T1000 (cell line): ENCODE measurements at places on chromosomes 12 and 14.

DNA sequence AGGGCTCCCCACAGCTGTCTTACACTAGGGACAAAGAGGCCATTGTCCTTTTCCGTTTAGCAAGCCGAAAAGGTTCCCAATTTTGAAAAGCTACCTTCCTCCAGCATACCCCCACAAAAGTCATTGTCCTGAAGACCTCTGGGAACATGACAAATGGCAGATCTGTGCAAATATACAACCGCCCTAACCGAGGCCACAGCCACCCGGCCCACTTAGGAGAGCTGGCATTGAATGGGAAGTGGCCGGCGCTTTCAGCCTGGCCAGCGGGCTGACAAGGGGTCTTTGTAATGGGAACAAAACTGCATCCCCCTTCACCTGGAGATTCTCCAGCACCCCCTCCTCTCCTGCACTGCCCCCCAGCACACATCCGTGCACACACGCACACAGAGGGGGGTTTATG, 48.1 kb upstream of the VASH1 start:
- no peak for DNase-seq

DNA sequence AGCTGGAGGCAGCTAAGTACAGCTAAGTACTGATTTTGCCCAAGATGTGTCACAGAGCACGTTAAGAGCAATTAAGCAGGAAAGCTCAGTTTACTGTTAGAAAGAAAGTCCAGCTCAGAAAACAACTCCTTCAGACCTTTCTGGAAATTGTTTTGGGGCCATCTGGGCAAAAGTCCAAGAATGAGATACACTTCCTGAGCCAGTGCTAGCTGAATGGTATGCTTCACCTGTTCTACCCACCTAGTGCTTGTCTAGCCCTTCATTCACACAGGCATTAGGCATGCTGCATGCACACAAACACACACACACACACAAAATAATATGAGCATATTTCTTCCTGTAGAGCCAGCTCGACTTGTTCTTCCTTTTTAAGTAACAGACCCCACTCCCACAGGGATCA, 6.6 kb upstream of the IKZF4 start:
- no peak for DNase-seq

- DNase-seq, result no peak
Observed at GRCh38 chr12:34402899-34403705, 380.8 kb downstream of the ALG10 start.

DNA sequence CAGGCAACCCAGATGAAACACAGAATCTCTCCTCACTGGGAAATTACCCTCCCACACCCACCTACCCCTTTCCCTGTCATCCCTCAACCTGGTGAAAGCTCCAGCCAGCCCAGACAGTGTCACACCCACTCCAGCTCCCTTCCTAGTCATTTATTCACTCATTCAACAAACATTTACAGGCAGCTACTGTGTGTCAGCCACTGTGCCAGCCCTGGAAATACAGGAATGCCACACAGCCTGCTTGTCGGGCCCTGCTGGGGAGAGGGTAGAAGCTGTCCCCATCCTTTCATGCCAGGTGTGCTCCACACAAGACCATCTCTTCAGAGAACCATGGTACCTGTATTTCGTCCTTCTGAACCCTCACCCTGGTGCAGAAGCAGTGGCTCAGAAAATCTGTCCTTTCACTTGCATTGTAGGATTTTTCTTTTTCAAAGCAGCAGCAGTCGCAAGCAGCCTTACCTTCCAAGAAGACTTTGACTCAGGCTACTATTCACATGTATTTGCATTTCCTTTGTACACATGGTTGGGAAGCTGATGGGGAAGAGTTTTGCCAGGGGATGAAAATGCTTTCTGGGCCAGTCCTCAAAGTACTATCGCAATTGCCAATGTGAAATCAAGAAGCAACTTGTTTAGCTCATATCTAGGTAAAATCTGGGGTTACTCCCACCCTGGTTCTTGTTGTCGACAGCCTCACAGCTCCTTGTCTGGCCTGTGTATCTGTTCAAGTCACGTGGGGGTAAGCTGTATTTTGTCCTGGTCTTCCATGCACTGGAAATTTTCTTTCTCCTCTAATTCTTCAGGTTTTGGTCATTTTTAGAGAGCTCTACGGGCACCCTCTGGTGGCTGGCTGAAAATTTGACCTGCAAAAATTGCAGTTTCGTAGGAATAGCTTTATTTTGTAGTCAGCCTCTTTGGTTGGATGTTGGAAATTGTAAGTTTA, 147.4 kb upstream of the EGLN3 start:
- no peak for DNase-seq

DNA sequence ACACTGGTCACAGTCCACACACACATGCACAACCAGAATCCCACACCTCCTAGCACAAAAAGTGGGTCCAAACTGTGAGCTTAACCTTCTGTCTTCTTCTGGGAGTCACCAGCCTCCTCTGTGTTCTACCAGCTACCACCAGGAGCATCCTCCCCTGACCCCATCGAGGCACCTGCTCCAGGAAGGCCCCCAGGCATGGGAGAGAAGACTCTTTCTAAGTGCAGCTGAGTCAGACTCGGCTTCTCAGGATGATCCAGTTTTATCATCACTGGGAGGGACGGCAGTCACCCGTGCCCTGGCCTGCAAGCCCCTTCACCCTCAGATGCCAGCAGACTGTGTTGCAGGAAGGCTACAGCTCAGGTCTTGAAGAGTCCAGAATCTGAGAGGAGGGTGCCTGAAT, 7.9 kb upstream of the ENDOU start:
- no peak for DNase-seq
